SJCRH30 (cell line): ENCODE measurements at places on chromosomes 16 and 17. TPM values are rescaled to one million over a fixed set of nuclear protein-coding genes. Genes with fewer than 3 reads are reported as not detected.
A peak's percentile ranks its signal among the peaks of the same experiment; 100 is the strongest.

- no peak overlapping the region for H3K4me3 ChIP-seq
- H3K36me3 ChIP-seq, result peaks cover 34% of the 10 kb centered on the region
- DNase-seq, result no peak
- no peaks in the 10 kb centered on the region for H3K27me3 ChIP-seq
Measured at GRCh38 chr16:69366431-69366830, 14.8 kb upstream of the TMED6 start.

DNA sequence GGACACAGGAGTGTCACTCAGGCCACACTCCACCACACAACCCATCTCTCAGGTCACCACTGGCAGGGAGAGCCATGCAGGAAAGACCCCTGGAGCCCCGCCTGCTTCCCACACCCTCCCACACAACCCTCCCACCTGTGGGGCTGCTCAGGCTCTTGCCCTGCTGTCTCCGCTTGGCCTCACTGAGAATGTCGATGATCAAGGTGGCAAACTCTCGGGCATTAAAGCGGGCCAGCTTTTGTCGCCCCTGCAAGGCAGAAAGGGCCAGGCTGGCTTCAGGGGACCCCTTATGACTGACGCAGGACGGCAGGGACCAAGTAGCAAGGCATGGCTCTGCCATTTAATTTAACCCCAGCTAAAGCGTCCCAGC lies 8.5 kb downstream of the TP53I13 start:
- peaks cover 21% of the 10 kb centered on the region for H3K36me3 ChIP-seq
- H3K27ac ChIP-seq, result no peak overlapping the region
- no peaks in the 10 kb centered on the region for H3K4me1 ChIP-seq
- no peaks in the 10 kb centered on the region for H3K27me3 ChIP-seq
- no peak overlapping the region for H3K4me3 ChIP-seq

- H3K4me1 ChIP-seq, result no peaks in the 10 kb centered on the region
- no peak overlapping the region for H3K27ac ChIP-seq
- H3K27me3 ChIP-seq, result peaks cover 12% of the 10 kb centered on the region; the same call in 1 of the 2 replicates
- H3K4me3 ChIP-seq, result no peak overlapping the region
- DNase-seq, result no peak
Measured at GRCh38 chr16:22618842-22619241, 108.2 kb downstream of the NPIPB5 start.

- no peaks in the 10 kb centered on the region for H3K36me3 ChIP-seq
- H3K27ac ChIP-seq, result no peak overlapping the region
- no peak for DNase-seq
- peaks cover 78% of the 10 kb centered on the region for H3K27me3 ChIP-seq
Measured at GRCh38 chr17:79591695-79592094, 19.2 kb downstream of the RBFOX3 start.

GRCh38 chr16:49967012-49967559 lies 57.9 kb upstream of the CNEP1R1 start:
- no peaks in the 10 kb centered on the region for H3K36me3 ChIP-seq
- H3K27ac ChIP-seq, result no peak overlapping the region
- H3K4me1 ChIP-seq, result no peaks in the 10 kb centered on the region
- peaks cover 6% of the 10 kb centered on the region; the same call in 1 of the 2 replicates for H3K27me3 ChIP-seq
- H3K4me3 ChIP-seq, result no peak overlapping the region

DNA sequence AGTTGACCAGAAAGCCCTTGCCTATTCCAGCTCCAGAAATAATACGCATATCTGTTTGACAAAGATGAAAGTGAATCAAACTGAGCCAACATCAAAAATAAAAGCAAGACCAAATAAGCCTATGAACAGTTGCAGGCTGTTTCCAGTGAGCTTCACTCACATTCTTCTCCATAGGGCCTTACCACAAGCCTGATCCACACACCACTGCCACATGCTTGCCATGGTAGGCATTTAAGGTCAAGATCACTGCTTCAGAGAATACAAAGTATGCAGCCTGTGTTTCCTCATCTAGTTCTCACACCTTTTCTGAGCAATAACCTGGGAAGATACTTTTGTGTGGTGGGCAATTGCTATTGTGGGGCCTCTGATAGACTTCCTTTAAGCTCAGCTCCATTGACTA lies 1060.2 kb downstream of the CDH11 start:
- H3K27ac ChIP-seq, result no peak overlapping the region
- peak; percentile 6 for DNase-seq
- no peaks in the 10 kb centered on the region for H3K27me3 ChIP-seq

DNA sequence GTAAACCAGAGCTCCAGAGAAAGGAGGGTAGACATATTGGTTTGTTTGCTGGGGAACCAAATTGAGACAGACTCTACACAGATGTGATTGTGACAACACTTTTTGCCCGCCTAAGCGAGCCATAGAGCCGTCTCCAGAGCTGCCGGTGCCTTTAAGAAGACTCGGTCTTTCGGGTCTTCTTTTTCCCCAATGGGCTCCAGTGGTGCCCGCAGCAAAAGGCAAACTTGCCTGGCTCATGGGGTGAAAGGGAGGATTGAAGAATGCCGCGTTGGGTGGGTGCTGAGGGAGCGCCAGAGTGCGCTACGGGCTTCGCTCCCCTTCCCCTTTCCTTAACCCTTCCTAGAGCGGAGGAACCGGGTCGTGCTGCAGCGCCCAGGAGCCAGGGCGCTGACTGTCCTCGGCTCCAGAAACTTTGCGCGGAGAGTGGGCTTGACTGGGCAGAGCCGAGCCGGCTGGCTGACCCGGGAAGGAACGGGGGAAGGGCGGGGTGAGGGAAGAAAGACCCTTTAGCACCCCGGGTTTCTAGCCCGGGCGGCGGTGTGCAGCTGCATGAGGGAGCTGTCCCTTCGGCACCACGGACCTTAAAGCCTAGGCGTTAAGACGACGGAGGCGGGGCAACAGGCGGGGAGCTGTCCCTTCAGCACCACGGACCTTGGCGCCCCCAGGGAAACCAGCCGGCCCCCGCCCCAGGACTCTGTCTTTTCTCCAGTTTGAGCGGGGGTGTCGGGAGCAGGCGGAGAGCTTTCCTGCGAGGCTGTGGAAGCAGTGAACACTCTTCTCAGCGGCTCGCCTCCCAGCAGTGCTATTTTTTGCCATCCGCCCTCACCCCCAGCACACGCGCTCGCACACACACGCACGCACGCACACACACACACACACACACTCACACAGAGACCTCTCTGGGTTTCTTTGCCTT lies at the start of gene CACNG3:
Gene CACNG3 (plus strand): TSS at position 880 of the 916 bp plus-strand sequence. CDS start 420 bp downstream, outside the sequence.
- H3K27ac ChIP-seq, result no peak within 1 kb of the TSS
- DNase-seq, result peak; percentile 31

GRCh38 chr16:89143201-89143741 lies 28.3 kb upstream of the CDH15 start:
- H3K36me3 ChIP-seq, result no peaks in the 10 kb centered on the region
- no peak overlapping the region for H3K4me3 ChIP-seq
- no peak overlapping the region for H3K27ac ChIP-seq
- no peak for DNase-seq
- no peaks in the 10 kb centered on the region for H3K27me3 ChIP-seq
- no peaks in the 10 kb centered on the region for H3K4me1 ChIP-seq

DNA sequence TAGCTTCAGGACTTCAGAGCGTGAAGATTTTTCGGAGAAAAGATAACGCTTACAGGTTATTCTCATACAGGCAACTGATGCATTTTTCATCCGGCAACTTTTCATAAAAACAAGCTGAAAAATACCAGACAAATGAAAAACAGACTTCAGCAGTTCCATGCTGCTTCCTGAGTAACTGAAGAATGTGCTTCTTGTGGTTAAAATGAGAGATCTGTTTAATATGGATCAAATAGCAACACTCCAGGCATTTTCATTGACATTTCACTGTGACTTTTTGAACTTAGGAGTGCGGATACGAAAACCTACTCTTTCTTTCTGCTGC lies 705 bp upstream of the PITPNC1 start:
- H3K27ac ChIP-seq, result no peak overlapping the region

DNA sequence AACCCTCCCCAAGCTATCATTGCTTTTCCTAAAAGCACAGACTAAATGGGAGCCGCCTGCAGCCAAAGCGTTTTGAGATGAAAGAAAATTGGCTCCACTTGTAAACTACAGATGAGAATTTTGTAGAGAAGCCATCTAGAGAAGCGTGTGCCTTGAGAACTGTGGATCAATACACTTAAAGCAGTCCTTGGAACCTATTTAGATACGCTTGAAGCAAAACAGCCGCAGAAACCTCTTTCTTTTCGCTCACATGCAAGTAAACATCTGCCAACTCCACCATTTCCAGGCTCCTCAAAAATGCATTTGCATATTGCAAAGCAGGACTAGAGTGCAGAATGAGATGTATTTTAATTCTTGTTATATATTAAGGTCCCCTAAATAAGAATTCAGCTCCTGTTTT lies 13.1 kb downstream of the KIAA0513 start:
- H3K27ac ChIP-seq, result peak overlapping the region; percentile 37
- no peak for DNase-seq
- peaks cover 13% of the 10 kb centered on the region; the same call in 1 of the 2 replicates for H3K4me1 ChIP-seq

- H3K4me1 ChIP-seq, result 0 out of 2 replicates have a peak, but pooled peaks cover 9% of the 10 kb centered on the region
- no peaks in the 10 kb centered on the region for H3K27me3 ChIP-seq
- H3K4me3 ChIP-seq, result peak within 1 kb of the TSS; percentile 46
- peak; percentile 81 for DNase-seq
- H3K36me3 ChIP-seq, result no peaks in the 10 kb centered on the region
- peak within 1 kb of the TSS; percentile 28; the same call in 1 of the 2 replicates for H3K27ac ChIP-seq
Measured at GRCh38 chr17:5584383-5585286, at the start of gene NLRP1. Gene NLRP1, minus strand, starts transcription at chr17:5584509. Its CDS starts 552 bp downstream, at chr17:5583957.

- peaks cover 31% of the 10 kb centered on the region for H3K36me3 ChIP-seq
- no peak for DNase-seq
- H3K27ac ChIP-seq, result no peak overlapping the region
Measured at GRCh38 chr17:60501589-60501988, 24.5 kb downstream of the APPBP2 start.

- H3K4me3 ChIP-seq, result peak overlapping the region; percentile 10; the same call in 1 of the 2 replicates
- H3K27me3 ChIP-seq, result no peaks in the 10 kb centered on the region
- peak; percentile 62 for DNase-seq
- H3K36me3 ChIP-seq, result no peaks in the 10 kb centered on the region
- H3K27ac ChIP-seq, result peak overlapping the region; percentile 39
Measured at GRCh38 chr16:19130852-19131824, 17.4 kb downstream of the ITPRIPL2 start.

DNA sequence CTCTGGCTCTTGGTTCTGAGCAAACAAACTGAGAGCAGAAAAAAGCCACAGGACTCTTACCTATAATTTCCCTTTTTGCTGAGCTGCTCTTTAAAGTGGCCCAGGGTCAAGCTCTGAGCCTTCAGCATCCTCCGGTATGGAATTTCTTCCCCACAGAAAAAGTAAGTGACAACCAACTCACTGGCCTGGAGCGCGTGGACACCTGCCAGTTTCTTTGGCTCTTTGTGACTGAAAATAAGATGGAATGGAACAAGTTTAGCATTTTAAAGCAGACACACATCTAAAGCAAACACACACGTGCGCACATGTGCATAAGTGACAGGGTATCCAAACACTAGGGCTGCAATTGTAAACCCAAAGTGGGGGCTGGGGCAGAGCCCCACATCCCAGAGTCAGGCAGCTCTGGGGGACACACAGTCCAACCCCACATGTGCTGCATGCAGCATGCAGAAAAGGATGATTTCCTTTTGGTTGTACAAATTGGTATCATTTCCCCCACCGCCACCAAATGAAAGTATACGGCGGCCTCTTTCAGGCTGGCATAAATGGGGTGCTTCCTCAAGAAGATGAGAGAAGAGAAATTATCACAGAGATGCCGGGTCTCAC lies 27.5 kb downstream of the AXIN2 start:
- DNase-seq, result no peak
- peaks cover 24% of the 10 kb centered on the region for H3K36me3 ChIP-seq
- no peak overlapping the region for H3K4me3 ChIP-seq
- no peak overlapping the region for H3K27ac ChIP-seq
- H3K27me3 ChIP-seq, result no peaks in the 10 kb centered on the region
- peaks cover 31% of the 10 kb centered on the region for H3K4me1 ChIP-seq

GRCh38 chr16:85152414-85153030 lies 40.2 kb upstream of the CIBAR2 start:
- no peaks in the 10 kb centered on the region for H3K36me3 ChIP-seq
- peak; percentile 90 for DNase-seq
- H3K4me3 ChIP-seq, result no peak overlapping the region; the same call in 1 of the 2 replicates

- H3K36me3 ChIP-seq, result no peaks in the 10 kb centered on the region
- DNase-seq, result peak; percentile 28
- H3K27ac ChIP-seq, result no peak overlapping the region
- no peak overlapping the region for H3K4me3 ChIP-seq
- H3K4me1 ChIP-seq, result no peaks in the 10 kb centered on the region
Measured at GRCh38 chr17:74442670-74443515, 11.0 kb downstream of the GPRC5C start.

DNA sequence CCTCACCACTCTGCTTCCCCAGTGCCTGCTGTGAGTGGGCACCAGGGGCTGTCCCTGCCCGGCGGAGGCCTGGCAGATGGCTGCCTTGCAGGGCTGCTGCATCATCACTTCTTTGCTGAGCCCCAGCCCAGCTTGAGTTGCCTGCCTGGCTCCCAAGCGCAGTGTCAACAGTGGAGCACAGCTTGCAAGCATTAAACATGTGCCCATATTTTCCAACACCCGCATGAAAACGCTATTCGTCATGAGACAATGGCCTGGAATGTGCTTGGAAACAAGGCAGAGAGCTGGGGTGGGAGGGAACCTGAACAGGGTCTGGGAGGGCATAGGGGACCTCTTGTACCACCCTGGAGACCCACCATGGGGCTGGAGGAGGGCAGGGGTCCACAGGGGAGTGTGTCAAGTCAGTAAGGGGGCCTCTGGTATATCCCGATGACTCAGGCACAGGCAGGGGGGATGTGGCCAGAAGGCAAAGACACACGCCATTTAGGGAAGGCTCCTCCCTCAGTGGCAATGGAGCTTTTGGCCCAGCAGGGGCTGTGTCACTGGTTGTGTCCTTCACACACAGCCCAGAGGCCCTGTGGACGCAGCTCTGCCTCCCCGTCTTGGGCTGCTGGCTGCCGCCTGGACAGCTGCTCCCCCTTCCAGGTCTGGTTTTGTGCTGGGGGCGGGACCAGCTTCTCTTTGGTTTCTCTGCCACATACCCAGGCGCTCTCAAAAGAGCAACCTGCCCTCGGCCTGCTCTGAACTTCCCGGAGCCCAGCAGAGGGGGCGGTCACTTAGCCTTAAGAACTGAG lies 17.4 kb upstream of the MTSS2 start:
- DNase-seq, result peak; percentile 88
- no peaks in the 10 kb centered on the region for H3K27me3 ChIP-seq
- H3K4me3 ChIP-seq, result no peak overlapping the region

- H3K4me1 ChIP-seq, result no peaks in the 10 kb centered on the region
- no peaks in the 10 kb centered on the region for H3K27me3 ChIP-seq
- H3K4me3 ChIP-seq, result no peak overlapping the region
- no peaks in the 10 kb centered on the region for H3K36me3 ChIP-seq
- DNase-seq, result no peak
Measured at GRCh38 chr17:7167832-7168231, 11.3 kb downstream of the ASGR1 start.

USP6 gene
- not detected in 2 replicates for total RNA-seq

SLC38A10 gene
- total RNA-seq, result 97.0 and 99.8 TPM in 2 replicates

SLC22A31 gene
- total RNA-seq, result 0.18 TPM in 1 of 2 replicates, not detected in the other

CCL16 gene
- total RNA-seq, result not detected in 2 replicates

BLTP2 gene
- 115 and 120 TPM in 2 replicates for total RNA-seq

CETP gene
- total RNA-seq, result 0.14 TPM in 1 of 2 replicates, not detected in the other

CDH16 gene
- total RNA-seq, result not detected in 2 replicates

RAP1GAP2 gene
- 6.0 and 7.4 TPM in 2 replicates for total RNA-seq

TOX3 gene
- 15.4 and 18.6 TPM in 2 replicates for total RNA-seq

MEFV gene
- total RNA-seq, result not detected in 2 replicates
